NCI-H446 treated with DMSO at 0.1 percent for 48 hours (cell line): ENCODE measurements at places on chromosomes 2 and 18.

GRCh38 chr18:62738639-62739038 is 23.3 kb downstream of the PHLPP1 start:
- DNase-seq, result no peak

DNA sequence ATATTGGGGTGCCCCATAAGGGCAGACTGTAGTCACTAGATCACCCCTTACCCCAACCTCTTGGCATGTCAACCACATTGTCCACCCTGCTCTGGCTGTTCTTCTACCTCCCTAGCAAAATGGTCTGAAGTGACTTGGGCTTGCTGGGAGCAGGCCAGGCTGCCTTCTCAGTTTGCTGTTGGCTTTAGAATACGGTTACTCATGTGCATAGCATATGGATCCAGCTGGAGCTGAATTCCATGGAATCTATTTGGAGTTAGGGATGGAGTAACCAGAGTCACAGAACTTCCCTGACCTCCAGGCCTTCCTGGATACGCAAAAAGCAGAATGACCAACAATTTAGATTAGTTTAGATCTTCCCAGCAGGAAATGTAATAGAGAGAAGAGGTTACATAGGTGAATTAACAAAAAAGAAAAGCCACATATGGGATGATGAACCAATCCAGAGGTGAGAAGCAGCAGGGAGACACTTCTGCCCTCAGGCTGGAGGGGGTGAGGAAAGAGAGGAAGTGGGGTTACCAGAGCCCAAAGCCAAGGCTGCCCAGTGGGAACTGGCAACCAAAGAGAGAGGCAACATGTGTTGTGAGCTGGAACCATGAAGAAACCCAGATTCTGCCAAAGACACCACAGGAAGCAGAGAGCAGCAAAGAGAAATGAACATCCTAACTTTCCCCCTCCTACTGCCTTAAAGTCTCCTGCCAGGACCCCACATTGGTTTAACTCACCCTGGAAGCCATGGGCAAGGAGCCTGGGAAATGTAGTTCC is 26.1 kb downstream of the PKDCC start:
- DNase-seq, result no peak

GRCh38 chr18:425106-425745 is 75.3 kb downstream of the COLEC12 start:
- DNase-seq, result no peak

GRCh38 chr18:37729716-37730115 is 164.1 kb upstream of the CELF4 start:
- DNase-seq, result no peak

DNA sequence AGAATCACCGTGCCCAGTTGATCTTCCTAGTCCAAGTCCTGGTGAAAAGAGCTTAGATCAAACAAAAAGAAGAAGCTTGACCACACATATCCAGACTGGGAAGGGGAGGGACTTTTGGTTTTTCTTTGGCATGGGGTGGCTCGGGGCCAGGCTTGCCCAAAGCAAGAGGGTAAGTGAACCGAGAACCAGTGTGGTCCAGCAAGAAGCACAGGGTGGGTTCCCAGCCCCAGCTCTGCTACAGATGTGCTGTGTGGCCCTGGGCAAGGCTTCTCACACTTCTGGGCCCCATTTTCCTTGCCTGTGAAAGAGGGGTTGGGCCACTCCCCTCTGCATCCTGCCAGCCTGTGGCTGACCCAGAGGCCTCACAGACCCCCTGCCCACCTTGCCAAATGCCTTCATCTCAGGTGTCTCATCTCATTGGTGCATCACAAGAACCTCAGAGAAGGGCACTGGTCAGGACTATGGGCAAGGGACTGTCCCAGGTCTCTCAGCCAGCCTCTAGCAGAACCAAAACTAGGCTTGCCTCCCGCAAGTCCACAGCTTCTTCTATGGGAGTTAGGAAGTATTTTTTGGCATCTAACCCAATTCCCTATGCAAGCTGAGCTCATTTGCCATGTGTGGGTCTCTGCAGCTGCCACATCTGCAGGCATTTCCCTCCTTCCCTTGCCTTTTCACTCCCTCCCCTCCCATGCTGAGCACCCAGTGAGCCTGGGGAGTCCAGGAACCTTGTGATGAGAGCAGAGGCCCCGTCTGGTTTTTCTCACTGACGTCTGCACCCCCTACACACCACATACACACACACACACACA is 6.9 kb downstream of the ATP6V1B1 start:
- no peak for DNase-seq

DNA sequence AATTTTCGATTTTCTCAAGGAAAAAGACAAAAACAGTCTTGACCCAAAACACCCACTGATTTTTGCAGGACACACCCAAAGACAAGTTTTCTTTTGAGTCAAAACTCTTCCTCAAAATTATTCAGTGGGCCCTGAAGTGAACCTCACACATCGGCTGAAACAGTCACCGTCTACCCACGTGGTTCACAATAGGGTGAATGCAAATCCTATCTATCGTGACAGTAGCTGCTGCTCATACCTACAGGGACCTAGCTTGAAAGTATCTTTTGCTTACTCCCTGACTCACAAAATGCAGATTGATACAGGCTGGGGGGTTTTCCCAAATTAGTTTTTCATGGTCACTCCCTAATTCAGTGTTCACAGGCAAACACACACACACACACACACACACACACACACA is 10.7 kb upstream of the CD226 start:
- DNase-seq, result no peak
